Activated T-cell treated with anti-CD3 and anti-CD28 coated beads, Interleukin-2, amount 50 U/mL, for 24 hours (primary cell): ENCODE measurements at places on chromosomes 1 and 21.

DNA sequence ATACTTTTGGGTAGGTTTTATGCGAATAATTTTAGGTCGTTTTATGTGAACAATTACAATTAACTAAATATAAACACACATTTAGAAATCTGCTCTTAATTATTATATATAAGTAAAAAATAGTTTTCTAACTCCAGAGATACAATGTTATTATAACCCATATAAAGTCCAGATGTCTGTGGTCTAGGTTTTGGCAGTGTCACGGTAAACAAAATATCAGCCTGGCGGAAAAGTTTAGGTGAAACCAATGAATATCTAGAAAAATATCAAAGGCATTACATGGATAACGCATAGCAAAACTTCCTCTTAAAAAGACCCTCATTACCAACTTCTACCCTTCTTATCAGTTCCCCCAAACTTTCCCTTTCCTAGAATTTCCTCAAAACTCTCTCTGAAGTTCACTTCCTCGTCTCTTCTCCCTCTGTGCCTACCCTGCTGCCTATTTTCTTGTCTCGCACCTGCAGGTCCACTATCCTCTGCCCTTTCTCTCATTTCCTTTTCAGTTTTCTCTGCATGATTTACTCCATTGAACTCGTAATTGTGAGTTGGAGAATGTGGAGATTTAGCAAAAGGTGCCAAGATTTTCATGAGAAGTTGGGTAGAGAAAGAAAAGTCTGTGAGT lies 21.8 kb downstream of the VTCN1 start:
- DNase-seq, result no peak

- no peak for DNase-seq
These were observed 45.0 kb upstream of the KIRREL1 start for GRCh38 chr1:157948312-157949073.

GRCh38 chr1:29145739-29146437 lies 22.2 kb upstream of the TMEM200B start:
- no peak for DNase-seq

DNA sequence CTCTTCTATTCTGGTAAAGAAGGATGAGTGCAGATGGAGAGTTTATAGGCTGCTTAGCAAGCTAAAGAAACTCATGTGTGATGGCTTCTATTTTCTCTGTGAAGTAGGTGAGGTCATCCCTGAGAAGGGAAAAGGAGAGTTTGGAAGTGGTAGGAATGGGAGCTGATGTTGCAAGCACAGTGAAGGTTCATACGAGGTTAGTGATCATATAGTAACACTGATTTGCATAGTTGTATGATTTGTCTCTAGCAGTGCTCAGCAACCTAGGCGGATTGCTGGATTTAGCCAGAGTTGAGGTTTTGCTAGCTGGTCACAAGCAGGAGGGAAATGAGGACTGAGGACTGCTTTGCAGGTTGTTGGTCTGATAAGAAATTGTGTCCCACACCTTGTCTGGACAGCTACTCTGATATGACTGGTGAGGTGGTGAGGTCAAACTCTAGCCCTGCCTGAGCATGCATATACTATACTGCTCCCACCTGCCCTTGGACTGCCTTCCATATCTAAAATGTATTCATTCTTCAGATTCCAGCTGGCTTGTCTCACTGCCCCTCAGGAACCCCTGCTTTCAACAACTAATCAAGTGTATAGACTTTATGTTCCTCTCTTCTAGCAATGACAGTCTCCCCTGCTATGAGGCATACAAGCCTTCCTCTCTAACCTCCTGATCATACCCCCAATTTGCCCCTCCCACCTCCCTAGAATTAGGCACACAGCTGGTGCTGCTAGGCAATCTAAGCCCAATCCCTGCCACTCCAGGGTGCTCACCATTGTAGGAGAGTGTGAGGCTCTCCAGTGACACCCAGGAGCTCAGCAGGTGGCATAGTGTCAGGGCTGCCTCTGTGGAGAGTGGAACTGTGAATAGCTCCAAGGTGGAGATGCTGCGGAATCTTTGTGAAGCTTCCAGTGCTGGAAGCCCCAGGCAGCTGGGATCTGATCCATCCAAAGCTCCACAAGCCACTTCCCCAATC lies 18.5 kb downstream of the LRRC41 start:
- no peak for DNase-seq

DNA sequence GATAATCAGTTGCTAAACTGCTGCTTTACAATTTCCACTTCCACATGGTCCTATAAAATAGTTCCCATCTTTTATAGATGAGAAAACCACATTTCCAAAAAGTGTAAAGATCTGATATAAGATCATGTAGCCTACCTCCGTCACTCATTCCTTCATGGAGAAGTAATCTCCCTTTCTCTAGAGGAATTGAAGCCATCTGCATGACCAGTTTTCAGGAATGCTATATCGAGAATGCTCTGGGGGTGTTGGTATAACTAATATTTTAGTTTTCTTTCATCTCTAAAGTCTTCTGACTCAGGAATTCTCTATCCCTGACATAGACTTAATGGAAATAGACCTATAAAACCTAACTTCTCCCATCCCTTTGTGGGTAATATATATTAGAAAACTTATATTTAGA lies 173.0 kb upstream of the UBE2U start:
- no peak for DNase-seq
